ENCODE measurements at places on chromosomes 16 and 17. TPM values are rescaled to one million over a fixed set of nuclear protein-coding genes. Genes with fewer than 3 reads are reported as not detected.

- DNase-seq, result no peak
Observed at GRCh38 chr17:3911271-3912053, 4.8 kb downstream of the P2RX1 start.

DNA sequence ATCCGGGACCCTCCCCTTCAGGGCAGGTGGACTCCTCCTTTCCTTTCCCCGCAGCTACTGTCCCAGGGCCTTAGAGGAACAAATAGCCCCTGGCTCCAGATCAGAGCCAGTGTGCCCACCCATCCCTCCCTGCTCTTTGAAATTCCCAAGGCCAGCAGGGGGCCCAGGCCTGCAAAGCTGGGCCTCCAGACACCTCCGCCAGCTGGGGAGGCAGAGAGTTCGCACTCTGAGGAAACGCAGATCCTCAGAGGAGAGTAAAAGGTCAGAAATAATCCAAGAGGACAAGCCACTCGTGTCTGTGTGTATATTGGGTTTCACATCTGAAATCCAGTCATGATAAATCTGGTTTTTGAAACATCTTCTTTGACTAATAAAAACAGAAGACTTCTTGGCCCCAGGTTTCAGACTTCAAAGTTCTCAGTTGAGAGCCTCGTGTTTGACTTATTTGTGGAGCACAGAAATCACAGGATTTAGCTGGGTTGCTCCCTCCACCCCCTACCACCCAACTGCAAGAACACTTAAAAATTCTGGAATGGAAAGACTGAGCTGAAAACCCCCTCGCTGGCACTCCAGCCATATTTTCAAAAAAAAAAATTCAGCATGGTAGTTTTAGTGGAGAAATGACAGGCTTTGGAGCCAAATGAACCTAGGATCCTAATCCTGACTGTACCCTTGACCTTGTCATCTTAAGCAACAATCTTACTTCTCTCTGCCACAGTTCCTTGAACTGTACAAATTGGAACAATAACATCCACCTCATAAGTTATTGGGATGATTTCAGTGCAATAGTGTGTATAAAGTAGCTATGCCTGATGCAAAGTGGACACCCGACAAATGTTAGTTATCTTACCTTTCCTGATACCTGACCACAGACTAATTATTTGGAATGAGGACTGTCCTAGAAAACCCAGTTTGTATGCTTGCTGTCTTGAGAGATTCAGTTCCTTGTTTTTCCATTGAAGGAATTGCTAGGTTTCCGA is 44.5 kb upstream of the TBX2 start:
- no peak for DNase-seq

GRCh38 chr17:42373896-42374295 is 14.3 kb downstream of the STAT3 start:
- no peak for DNase-seq

GRCh38 chr16:69157196-69157595 is 24.7 kb downstream of the UTP4 start:
- no peak for DNase-seq

DNA sequence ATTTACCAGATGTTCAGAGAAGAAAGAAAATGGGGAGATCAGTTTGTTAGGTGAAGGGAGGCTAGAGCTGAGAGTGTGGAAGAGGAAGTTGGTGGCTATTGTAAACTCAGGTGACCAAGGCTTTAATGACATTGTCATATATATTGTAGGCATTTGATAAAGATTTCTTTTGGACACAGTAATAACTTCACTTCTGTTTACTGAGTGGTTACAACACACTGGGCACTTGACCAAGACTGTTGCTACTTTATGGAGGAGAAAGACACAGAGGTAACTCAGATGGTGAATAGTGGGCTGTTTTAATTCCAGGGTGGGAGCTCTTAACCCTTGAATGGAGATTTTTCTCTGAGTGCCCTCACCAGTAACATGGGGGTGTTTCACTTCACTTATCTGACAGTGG is 46.0 kb downstream of the TNRC6A start:
- no peak for DNase-seq

DNA sequence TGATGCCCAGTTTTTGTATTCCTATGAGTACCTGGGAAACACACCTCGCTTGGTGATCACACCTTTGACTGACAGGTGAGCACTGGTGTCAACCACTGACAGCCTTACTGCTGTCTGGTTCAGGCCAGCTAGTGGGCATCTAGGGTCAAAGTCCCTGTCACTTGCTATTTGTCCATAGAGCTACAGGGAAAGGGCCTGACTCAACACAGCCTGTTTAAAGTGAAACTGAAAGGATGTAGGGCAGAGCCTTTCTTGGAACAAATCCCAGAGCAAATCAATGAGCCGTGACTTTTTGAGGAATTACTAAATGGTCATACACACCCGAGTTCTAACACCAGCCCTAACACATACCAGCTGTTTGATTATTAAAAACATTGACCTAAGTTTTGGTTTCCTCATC is 106.8 kb downstream of the DNAH9 start:
- DNase-seq, result peak; percentile 37

- no peak for DNase-seq
Observed at GRCh38 chr16:78551487-78552085, 452.1 kb downstream of the WWOX start.

DNA sequence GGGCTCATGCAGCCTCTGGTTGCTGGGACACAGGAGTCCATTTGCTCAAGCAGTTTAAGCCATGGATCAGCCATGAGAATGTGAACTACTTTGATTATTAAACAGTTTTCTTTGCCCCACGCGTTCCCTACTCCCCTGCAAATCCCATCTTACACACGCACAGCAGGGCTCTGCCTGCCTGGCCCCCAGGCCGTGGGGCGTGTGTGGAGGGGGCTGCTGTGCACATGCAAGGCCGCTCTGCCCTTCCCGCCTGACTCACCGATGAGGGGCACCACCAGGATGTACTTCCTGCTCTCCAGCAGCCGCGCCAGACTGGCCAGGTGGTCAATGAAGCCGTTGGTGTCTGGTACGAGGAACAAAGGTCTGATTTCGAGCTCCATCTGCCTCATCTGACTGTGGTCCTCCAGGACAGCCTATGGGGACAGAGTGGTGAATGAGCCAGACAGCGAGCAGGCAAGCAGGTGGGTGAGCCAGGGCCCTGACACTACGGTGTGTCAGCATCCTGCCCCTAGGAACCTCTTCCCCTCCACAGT is 13.7 kb downstream of the HIC1 start:
- DNase-seq, result no peak

- no peak for DNase-seq
Observed at GRCh38 chr17:35498448-35499178, 38.9 kb downstream of the SLFN12L start.

DNA sequence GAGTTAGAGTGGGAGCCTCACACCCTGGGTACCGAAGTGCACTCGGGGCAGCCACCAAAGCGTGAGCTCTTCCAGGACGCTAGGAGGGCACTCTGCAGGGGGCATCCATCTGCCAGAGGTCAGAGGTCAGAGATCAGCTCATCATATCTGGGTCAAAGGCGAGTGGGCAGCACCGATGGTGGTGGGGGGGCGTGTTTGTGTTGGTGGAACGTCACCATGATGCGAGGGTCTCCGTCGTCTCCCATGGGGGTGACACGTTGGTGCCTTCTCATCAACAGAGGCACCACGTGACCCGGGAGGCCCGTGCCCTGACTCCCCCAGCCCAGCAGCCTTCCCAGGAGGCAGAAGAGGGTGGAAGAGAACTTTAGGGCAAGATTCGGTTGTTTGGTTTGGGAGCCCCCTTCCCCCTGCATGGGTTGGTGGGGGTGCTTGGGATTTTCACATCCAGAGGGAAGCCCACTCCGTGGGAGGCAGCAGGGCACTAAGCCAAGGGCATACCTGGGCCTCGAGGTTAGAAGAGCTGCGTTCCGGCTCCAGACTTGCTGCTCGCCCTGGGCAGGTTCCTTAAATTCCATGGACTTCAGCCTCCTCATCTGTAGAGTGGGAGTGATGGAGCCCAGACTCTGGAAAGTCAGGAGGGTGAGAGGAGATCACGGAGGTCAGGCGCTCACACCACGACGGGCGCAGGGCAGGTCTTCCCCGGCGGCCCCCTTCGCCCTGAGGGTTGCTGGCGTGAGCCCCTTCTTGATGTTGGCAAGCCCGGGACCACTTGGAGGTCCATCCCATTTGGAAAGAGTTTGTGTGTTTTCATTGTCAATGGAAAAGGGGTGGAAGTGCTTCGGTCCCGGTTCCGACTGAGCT is 14.0 kb downstream of the CRISPLD2 start:
- DNase-seq, result no peak

- no peak for DNase-seq
Observed at GRCh38 chr16:275041-275641, 603 bp downstream of the RGS11 start.

DNA sequence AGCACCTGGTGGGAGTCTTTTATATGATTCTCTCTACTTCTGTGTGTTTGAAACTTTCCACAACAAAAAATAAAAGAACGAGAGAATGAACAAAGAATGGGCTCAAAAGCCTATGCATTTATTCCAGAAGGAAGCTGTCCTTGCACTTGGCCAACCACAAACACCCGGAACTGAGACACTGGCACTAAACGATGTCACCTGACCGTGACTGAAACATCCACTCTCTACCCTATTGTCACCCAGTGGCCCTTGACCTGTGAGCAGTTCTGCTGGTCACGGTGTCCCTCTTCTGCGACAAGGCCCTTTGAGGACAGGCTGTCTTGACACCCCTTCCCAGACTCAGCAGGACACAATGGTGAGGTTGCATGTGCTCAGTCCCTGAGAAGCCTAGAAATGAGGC is 56.6 kb downstream of the TEKT5 start:
- DNase-seq, result no peak

DNA sequence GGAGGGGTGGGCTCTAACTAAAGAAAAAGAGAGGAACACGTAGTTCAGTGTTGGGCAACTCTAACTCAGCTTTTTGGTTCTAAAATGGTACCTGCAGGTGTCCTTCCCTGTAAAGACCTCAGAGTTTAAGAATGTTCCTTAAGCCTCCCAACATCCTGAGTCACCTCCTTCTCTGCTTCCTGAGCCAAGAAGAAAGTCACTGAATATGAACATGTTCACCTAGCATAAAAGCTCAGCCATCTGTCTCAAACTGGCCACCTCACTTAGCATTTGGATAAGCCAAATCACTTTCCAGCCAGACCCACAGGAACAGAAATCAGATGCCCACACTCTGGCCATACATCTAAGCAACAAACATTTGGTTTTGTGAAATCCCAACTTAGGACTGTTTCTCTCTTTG is 3.7 kb downstream of the TMEM98 start:
- no peak for DNase-seq

DNA sequence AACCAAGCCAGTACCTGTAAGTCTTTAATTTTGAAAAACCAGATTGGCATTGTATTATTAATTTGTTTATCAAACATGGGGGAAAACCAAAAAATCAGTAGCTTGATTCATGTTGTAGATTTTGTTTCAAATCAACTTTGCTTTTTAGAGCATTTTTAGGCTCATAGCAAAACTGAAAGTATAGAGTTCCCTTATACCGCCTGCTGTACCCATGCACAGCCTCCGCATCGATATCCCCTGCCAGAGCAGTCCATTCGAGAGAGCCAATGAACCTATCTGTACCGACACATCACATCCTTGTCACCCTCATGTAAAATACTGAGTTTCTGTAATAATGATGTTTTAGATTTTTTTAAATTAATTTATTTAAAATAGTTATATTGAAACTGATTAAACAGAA is 16.2 kb upstream of the MRC2 start:
- DNase-seq, result no peak

DNA sequence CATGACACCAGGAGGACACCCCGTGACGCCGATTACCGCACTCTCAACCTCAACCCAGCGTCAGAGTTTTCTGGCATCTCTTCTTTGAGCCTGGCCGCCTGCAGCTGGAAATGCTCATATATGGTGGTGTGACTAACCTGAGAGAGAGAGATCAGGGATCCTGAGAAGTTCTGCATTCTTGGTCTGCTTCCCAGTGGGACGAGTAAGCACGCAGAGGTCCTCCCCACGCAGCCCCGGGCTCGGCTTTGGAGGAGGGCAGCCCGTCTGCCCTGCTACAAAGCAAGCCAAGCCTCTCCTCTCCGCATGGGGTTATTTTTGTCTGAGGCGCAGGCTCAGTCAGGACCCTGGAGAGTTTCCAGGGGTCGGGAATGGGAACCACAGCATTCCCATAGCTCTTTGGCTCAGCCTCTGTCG is 16.5 kb downstream of the CRISPLD2 start:
- DNase-seq, result no peak

DNA sequence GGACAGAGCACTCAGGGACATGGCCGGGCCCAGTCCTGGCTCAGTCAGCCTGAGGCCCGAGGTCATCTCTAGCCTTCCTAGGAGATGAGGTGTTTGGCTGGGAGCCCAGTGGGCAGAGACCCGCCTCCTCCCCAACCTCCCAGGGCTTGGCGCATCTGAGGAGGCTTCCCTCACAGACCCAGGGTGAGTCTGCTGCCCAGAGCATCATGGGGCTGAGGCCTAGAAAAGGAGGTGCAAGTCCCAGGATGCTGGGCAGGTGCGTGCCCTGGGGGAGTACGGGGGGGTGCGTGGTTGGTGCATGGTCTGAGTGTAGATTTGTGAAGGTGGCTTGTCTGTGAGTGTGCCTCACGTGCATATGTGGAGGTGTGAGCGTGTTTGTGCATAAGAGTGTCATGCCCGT is 4.7 kb downstream of the PDE6G start:
- no peak for DNase-seq

DNA sequence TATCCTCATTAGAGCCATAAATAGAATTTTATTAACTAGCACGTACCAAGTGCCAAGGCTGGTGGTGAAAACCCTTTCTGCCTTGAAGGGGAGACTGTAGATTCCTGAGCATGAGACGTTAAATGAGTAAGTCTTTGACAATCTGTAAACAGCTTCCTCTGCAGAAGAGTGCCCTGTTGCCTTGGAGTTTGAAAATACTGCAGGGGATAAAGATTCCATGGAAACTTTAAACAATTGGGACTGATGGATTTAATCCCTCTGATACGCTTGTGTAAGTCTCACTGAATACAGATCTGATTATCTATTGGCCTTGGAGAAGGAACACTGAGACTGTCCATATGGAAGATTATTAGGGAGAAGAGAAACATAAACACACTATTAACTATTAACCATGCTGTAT is 1053.4 kb upstream of the RBFOX1 start:
- no peak for DNase-seq

DNA sequence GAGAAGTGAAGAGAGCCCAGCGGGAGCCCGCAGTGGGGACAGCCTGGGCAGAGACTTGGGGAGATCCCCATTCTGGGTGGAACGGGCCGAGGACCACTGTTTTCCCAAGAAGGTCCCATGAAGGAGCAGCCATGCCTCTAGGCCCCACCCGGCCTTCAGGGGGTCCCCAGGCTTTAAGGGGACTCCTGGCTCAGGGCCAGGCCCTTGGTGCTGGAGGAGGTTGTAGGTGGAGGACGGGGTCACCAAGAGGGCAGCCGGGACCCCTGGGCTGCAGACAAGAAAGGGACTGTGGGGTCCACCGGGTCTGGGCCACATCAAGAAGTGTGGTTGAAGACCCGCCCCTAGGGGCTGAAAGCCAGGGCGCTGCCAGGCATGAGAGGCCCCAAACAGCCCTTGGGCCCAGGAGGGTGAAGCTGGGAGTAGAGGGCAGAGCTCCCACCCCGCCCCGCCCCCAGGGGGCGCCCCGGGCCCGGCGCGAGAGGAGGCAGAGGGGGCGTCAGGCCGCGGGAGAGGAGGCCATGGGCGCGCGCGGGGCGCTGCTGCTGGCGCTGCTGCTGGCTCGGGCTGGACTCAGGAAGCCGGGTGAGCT is at the start of gene PRSS21:
TSS of gene PRSS21 (plus strand) at position 487 of the 589 bp plus-strand sequence. CDS start at position 519, 32 bp downstream.
- no peak for DNase-seq

The CA10 gene
- 0.05 TPM for total RNA-seq

The PDILT gene
- total RNA-seq, result not detected

The PEMT gene
- total RNA-seq, result 64.6 TPM

The NKD1 gene
- total RNA-seq, result 0.28 TPM

The UNC13D gene
- 10.3 TPM for total RNA-seq

The CDH3 gene
- 0.19 TPM for total RNA-seq

The CENPX gene
- 40.6 TPM for total RNA-seq

The KCNAB3 gene
- 0.67 TPM for total RNA-seq

The AXIN2 gene
- total RNA-seq, result 1.0 TPM

The NLGN2 gene
- total RNA-seq, result 1.3 TPM

The PABPN1L gene
- total RNA-seq, result not detected

The PRSS27 gene
- total RNA-seq, result 1.5 TPM
